ENCODE measurements at places on chromosomes 4 and X. TPM values are rescaled to one million over a fixed set of nuclear protein-coding genes. Genes with fewer than 3 reads are reported as not detected.

NEIL3 gene
- total RNA-seq: 2.7 TPM

SLC35A2 gene
- 28.9 TPM for total RNA-seq

DCAF8L2 gene
- total RNA-seq: not detected

DNA sequence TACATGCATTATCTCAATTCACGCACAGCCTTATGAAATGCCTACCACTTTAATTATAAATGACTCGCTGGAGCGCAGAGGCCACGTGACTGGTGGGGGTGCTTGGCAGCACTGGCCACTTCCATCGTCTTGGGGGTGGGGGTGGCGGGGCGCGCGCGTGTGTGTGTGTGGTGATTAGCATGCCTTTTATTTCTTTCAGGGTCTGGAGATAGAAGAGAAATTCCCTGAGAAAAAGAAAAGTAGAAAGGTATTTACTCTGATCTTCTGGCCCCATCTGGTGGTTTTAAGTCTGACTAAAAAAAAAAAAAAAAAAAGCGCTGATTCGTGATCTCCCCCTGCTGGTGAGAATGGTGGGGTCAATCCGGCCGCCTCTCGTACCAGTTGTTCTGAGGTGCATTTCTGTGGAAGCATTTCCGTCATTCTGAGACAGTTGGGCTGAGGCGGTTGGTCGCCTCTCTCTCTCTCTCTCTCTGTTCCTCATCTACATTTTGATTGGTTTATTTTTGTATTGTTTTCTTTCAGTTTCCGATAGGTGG is at the start of gene CCNB3:
Gene CCNB3, plus strand, starts transcription at position 402 of the 536 bp plus-strand sequence. CDS start 80,399 bp downstream, outside the sequence.
- no peaks in the 10 kb centered on the region for H3K36me3 ChIP-seq
- peak within 1 kb of the TSS; percentile 56 for H3K4me3 ChIP-seq
- H3K27me3 ChIP-seq: no peaks in the 10 kb centered on the region

GRCh38 chr4:128542047-128542446 is 254.4 kb upstream of the PGRMC2 start:
- no peaks in the 10 kb centered on the region for H3K4me1 ChIP-seq
- no peaks in the 10 kb centered on the region for H3K36me3 ChIP-seq
- no peak overlapping the region for H3K27ac ChIP-seq
- H3K4me3 ChIP-seq: no peak overlapping the region
- no peaks in the 10 kb centered on the region for H3K27me3 ChIP-seq

DNA sequence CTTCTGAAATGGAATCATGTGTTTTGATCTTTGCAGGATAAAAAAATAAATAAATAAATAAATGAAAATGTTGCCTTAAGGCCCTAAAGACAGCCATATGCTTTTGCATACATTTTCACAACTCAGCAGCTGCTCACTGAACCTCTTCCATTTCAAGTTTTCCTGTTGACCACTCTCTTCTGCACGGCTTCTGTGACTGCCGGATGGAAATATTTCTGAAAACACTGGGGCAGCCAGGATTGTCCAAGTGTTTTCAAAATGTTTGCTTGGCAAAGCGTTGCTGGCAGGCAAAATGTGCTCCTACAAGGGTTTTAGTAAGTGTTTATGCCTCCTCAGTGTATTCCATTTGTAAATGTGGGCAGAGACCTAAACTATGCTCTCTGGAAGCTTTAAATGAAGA is 208.1 kb upstream of the IL1RAPL1 start:
- H3K36me3 ChIP-seq: no peaks in the 10 kb centered on the region
- no peak overlapping the region for H3K4me3 ChIP-seq
- no peaks in the 10 kb centered on the region for H3K27me3 ChIP-seq

DNA sequence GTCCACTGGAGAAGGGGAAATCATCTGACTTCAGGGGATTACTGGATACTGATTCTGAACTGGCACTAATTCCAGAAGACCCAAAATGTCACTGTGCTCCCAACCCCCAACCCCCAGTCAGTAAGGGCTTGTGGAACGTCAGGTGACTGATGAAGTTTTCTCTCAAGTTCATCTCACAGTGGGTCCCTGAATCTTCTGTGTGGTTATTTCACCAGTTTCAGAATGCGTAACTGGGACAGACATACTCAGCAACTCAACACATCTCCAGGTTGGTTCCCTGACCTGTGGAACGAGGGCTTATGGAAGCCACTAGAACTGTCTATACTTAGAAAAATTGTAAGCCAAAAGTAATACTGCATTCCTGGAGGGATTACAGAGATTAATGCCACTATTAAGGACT is 45.3 kb downstream of the DDX60L start:
- no peaks in the 10 kb centered on the region for H3K36me3 ChIP-seq
- H3K27me3 ChIP-seq: no peaks in the 10 kb centered on the region
- no peak for DNase-seq
- H3K4me1 ChIP-seq: no peaks in the 10 kb centered on the region
- H3K27ac ChIP-seq: no peak overlapping the region

GRCh38 chr4:114180481-114180880 is 201.0 kb upstream of the ARSJ start:
- no peak for DNase-seq
- no peaks in the 10 kb centered on the region for H3K36me3 ChIP-seq
- no peaks in the 10 kb centered on the region for H3K27me3 ChIP-seq
- H3K27ac ChIP-seq: no peak overlapping the region
- no peaks in the 10 kb centered on the region for H3K4me1 ChIP-seq
